SK-N-SH treated with all-trans-retinoic acid at 6 μM for 48 hours (cell line): ENCODE measurements at places on chromosomes 12 and 14.

DNA sequence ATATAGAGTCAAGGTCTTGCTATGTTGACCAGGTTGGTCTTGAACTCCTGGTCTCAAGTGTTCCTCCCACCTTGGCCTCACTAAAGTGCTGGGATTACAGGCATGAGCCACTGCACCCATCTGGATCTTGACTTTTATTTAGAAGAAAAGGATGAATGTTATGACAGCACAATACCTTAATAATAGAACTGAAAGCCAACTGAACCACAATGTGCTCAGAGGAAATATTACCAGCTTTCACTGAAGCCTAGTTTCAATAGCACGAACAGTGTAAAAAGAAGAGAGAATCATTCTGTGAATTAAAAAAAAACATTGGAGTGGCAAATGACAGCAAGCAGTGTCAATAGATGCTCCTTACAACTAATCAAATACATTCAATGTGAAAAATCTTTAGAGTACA is 239.2 kb upstream of the RMST start:
- no peak for ATAC-seq

DNA sequence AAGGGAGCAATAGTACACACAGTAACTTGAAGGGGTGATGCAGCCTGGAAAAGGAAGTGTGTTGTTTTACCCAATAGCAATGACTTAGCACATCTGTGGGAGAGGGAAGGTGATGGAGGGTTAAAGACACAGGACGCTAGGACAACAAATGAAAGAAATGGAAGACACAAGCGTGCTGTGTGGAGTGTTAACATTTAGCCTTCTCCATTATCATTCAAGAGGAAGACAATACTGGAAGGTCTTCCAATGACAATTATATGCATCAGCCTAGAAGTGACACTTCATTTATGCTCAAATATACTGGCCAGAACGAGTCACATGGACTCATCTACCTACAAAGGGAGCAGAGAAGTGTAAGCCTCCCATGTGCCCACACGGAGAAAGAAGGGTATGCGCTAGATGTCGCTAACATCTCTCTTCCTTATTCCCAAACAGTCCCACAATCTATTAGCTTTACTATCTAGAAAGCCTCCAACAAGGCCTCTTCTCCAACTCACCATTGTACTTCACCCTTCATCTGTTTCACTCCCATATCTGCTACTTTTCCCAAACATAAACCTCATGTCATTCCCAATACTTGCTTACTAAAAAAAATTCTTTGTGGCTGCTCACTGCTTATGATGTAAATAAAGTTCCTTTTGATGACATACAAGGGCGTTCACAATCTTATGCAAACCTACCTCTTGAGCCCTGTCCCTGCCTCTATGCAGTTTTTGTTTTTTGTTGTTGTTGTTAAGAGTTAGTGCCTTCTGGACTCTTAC is 20.3 kb downstream of the PPM1H start:
- ATAC-seq, result no peak

DNA sequence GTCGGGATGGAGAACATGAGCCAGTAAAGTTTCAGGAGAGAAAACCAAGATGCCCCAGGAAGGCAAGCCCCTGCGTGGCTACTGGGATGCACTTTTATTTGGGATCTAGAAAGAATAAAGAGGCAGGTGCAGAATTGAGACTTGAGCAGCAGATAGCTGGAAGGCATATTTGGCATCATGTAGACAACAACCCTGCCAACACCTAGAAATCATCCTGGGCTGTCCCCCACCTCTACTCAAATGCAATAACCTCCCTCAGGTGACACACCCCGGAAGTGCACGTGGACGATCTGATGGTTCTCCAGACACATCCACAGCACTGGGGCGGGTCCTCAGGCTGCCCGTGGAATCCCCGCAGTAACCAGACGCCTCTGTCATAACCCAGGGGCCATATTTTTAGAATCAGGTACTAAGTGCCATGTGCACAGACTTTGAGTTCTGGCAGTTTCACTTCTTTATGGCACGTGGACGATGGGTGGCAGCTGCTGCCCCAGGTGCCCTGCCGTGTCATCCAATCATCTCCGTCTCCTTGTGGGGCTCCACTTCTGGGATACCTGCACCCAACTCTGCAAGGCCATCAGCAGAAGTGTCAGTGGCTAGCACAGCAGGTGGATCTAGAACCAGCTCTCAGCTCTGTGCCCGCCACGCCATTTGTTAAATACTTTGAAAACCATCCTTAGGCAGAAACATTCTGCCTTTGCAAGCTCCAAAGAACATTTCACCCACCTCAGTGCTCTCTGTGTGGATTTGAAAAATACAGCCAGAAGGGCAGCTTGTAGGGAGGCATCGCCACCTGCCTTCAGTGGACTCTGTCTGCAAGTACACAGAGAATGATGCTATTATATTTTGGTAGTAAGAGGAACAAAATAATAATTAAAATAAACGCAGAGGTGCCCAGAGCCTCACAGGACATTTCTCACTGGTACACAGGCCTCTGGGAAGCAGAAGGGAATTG is 771.7 kb upstream of the TMEM132C start:
- ATAC-seq, result no peak

GRCh38 chr14:69666112-69666511 is 54.7 kb downstream of the SUSD6 start:
- peak; percentile 28; the same call in 2 of the 3 replicates for ATAC-seq

GRCh38 chr14:49880267-49881064 is 12.4 kb upstream of the ARF6 start:
- peak; percentile 24; the same call in 1 of the 3 replicates for ATAC-seq

GRCh38 chr14:23483236-23483854 is 13.8 kb downstream of the NGDN start:
- peak; percentile 92 for ATAC-seq

DNA sequence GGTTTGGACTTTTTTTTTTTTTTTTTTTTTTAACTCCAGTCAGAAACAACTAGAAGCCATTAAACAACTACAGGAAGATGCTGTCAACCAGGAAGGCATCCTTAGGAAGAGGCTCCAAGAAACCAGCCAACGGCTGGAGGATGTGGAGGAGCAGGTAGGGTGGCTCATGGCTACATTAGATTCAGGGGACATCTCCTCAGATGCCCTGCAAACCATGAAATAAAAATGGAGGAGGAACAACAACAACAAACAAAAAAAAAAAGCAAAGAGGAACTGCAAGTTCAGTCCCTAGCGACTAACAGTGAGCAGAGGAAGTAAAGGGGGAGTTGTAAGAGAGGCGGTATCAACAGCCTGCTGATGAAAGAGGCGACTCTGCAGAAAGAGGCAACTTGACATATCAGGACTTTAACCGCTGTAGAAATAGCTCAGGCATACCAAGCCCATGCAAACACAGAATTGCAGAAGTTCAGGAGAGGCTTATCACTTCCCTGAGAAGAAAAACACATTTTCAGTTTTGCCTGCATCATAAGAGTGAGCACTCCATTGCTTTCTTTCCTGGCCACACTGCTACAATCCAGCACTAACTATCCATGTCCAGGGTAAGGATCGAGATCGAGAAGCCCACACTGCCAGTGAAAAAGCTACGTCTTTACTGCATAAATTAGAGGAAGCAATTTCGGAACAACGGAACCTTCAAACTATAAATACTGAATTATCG is 103.5 kb upstream of the BCAT1 start:
- ATAC-seq, result no peak

DNA sequence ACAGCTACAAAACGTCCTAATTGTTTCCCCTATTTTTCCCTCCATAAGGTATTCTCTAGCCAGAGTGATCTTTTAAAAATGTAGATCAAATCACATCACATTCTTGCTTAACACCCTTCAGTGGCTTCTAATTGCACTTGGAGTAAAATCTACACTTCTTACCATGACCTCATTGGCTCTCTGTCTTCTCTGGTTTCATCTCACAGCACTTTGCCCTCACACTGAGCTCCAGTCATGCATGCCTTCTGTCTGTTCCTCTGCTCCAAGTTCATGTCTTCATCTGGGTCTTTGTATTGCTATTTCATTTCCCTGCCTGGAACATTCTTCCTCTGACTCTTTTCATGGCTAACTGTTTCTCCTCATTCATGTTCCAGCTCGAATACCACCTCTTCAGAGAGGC is 220.4 kb upstream of the GARIN6 start:
- ATAC-seq, result no peak

DNA sequence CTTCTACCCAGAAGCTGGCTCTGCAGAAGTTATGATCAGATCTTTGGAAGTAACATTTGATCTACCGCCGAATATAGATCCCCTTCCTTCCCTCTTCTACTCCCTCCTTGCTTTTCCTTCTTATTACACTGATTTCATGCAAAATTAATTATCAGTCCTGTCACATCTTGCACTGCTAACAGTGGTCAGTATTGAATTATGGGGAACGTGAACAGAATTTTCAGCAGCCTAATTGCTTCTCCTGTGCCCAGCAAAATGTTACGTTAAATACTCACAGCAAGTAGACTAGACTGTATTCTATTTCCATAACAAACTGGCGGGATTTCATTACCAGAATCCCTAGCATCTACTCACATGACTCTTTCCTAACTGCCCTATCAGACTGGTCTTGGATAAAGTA is 596.9 kb downstream of the DIO2 start:
- no peak for ATAC-seq

DNA sequence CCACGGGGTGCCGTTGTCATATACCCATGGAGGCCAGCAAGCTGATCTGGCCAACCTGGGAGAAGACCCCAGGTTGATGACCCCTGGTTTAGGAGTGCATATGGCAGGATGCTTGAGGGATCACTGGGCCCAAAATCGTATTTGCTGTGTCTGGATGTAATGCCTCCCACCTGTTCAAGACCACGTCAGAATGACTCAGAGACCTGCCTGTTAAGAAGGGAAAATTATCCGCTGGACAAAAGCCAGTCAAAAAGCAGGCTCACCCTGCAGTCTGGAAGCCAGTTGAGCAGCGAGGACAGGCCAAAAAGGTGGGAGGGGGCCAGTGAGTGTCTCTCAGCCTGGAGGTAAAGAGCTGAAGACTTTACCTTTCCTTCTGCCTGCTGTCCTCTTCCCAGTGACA is 449.2 kb downstream of the DPF3 start:
- ATAC-seq, result no peak

- ATAC-seq, result no peak
These were observed 22.8 kb upstream of the GALNT16 start for GRCh38 chr14:69237142-69237541.

DNA sequence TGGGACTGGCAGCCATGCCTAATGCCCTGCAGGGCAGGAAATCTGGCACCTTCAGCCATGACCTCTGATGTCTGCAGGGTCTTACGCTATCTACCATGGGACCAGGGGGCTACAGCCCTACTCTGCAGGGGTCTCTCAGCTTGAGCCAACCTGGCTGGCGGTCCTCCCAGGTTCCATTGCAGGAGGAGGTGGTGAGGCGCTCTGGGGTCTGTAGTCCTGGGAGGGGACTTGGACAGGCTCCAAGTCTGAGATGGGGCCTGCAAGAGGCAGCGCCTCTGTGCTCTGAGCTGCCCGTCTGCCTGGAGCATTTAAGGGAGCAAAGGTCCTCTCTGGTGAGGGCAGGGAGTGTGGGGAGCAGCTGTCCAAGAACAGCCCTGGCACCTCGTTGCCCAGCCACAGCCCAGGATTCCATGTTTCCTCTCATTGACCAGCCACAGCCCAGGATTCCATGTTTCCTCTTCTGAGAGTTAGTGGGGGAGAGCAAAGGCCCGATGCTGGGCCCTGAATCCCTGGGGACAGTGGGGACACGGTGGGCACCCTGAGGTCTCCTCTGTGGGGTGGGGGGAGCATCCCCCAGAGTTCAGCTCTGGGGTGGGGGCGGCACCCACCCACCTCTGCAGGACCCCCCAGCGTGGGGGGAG is 655 bp downstream of the PLD4 start:
- ATAC-seq, result no peak

DNA sequence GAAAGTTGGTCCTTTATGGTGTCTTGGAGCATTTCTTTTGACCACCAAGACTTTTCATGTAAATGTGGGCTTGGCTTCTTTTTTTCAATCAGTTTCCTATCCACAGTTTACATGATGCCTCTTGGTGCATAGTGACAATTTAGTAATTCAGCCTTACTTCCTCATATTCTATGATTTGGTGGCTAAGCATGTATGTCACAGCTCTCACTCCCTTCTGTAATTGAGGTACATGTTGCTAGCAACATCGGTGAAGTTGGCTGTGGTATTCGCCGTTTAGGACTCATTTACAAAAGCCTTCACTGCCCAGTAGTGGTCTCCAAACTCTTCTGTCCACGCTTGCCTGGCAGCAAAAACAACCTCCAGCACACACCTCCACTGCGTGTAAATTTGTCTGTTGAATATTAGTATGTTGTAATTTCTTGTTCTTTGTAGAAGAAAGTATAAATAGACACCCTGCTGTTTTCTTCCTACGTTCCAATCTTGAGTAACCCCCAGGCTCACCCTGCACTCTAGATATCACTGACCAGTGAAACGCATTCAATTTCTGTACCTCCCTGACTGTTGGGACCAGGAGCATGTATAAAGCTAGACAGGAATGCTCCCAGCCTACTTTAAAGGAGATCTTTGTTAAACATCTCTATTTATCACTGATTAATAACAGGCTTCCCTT is 90.4 kb downstream of the PPP2R5C start:
- ATAC-seq, result no peak

DNA sequence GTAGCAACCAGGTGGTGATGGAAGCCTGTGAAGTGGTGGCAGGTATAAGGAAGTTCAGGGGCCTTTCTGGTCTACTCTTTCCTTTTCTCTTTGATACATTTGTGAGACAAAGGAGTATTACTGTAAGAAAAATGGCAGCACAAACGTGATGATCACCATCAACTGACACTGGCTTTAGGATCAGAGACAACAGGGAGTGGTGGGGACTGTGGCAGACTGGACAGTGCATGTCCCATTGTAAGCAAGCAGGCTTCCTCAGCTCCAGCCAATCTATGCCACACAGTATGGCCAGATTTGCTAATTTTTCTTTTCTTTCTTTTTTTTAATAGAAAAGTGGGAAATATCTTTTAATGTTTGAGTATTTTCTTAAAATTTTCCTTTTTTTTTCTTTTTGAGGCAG is 19.0 kb upstream of the IFT81 start:
- no peak for ATAC-seq

- no peak for ATAC-seq
These were observed 7.6 kb upstream of the SDSL start for GRCh38 chr12:113414519-113415038.

GRCh38 chr14:88588081-88588480 is 25.2 kb downstream of the ZC3H14 start:
- no peak for ATAC-seq

DNA sequence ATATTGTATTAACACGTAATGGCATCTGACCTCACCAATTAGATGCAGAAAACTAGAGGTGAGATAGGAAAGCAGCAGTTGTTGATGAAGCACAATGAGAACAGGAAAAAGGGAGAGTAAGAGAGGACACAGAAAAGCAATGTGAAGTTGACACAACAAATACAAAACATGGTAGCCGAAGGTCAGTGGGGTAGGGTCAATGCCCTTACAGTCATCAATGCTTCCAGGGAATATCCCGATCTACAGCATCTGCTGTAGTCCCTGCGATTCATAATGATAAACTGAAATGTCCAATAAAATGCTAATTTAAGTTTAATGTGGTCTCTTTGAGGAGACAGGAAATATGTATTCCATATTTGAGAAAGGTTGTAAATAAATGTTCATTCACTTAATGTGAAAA is 2.9 kb upstream of the COL2A1 start:
- ATAC-seq, result no peak

DNA sequence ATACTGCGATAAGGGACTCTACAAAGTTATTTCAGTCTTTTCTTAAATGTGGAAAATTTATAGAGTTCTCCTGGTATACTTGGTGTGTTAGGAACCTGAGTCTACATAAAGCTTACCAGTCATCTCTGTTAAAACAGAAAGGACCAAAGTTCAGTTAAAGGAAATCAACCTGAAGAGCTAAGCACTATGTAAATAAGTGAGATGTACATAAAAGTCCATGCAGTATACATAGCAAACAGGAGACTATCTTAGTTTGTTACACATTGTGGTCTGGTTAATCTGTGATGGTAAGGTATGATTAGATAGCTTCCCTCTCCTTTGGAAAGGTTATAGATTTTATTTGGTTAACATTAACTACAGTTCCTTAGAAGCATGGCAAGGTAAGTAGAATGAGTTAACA is 75.9 kb downstream of the ATP2B1 start:
- no peak for ATAC-seq
